ENCODE measurements at places on chromosomes 5 and 9.

DNA sequence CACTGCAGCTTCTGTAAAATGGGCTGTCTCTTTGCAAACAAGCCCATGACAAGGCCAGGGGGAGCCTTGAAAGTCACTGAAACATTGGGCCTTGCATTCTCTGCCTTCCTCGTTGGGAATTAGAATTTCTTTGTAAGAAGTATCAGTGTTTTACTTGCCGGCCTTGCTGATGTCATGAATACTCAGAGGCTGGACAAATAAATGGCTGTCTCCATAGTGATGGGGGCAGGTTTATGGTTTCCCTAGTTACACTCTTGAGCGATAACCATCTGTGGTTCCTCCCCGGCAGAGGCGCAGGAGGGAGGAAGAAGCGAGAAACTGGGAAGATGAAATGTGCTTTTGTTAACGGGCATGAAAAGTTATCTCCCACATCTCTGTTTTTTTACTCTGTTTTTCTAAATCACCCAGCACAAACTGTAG, 272.7 kb upstream of the PANK3 start:
- DNase-seq: peak; percentile 27

DNA sequence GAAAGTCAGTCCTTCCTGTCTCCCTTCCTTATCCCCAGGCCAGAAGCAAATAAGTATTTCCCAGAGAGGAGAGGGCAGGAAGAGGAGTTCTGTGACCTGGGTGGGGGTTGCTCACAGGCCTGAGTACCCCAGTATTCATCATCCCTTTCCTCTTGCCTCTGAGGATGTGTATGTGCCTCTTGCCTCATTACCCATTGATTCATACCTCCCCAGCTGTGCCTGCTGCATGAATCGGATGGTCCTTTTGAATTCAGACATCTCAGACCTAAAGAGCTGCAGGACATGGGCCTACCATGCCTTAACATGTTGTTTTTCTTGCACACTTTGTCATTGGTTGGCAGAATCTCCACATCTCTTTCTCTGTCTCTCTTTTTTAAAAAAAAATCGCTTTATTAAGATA, 112.8 kb upstream of the SHB start:
- no peak for DNase-seq

GRCh38 chr9:88537761-88538091, 2.7 kb downstream of the NXNL2 start:
- peak; percentile 81 for DNase-seq

DNA sequence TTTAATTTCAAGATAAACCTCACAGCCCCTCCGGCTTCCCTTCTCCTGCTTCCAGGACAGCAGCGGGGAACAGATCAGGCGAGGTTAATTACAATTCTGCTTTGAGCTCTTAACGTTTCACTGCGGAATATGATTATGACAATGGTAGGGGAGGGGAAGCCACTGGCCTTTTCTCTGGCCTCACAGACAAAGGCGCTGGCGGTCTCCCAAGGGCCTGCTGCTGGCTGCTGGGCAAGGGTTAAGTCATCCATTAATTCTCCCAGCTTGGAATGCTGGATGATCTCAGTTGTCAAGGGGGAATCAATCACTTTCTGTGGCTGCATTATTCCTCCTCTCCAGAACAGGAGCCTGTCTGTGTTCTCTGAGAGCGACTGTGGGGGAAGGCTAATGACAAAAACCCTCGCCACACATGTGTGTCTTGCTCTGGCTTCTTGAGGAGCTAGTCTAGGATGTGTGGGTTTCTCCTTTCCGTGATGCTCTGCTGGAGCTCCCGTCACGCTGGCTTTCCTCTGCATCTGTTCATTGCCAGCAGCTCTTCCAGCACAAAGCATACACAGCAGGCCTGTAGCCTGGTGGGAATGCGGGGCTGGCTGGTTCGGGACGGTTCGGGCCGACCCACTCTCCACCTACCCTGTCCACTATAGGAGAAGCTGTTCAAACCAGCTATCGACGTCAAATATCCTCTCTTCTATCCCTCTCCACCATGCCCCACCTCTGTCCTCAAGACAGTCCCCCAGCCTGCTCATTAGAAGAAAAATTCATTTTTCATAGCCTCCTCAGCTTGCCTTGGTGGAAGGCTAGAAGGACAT, 82.8 kb downstream of the DCP2 start:
- DNase-seq: no peak

- no peak for DNase-seq
Observed at GRCh38 chr9:99142275-99142674, 37.4 kb downstream of the TGFBR1 start.

DNA sequence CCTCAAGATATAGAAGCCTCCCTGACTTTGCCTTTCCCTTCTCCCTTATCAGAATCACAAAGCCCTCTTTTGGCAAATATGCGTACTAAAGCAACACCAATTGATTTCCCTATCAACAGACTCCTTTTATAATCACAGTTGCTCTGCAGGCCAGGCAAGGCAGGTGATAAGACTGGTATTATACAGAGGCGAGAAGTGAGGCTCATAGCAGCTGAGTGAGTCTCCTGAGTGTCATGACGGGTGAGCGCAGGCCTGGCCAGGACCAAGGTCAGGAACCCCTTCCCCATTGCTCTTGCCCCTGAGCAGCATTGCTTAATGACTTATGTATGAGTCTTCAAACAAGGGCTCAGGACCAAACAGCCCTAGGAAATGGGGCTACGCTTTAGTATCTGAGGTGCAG, 70.8 kb downstream of the FBXO38 start:
- DNase-seq: no peak

GRCh38 chr5:153960269-153961215, 78.2 kb downstream of the FAM114A2 start:
- peak; percentile 3 for DNase-seq

- no peak for DNase-seq
Observed at GRCh38 chr5:160075073-160075472, 44.2 kb downstream of the PWWP2A start.

DNA sequence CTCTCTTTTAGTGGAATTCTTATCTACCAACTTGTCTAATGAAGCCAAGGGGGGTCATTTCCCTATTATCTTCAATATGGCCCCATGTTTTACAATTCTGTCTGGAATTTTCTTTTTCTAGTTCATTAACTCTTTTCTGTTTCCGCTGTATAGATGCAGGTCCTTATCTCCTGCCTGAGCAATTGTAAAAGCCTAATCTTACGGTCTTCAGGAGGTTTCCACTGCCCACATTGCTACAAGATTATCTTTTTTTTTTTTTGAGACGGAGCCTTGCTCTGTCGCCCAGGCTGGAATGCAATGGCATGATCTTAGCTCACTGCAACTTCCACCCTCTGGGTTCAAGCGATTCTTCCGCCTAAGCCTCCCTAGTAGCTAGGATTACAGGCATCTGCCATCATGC, 132.3 kb downstream of the UNC13B start:
- DNase-seq: no peak

- DNase-seq: no peak
Observed at GRCh38 chr5:56106837-56107236, 112.1 kb upstream of the IL6ST start.

DNA sequence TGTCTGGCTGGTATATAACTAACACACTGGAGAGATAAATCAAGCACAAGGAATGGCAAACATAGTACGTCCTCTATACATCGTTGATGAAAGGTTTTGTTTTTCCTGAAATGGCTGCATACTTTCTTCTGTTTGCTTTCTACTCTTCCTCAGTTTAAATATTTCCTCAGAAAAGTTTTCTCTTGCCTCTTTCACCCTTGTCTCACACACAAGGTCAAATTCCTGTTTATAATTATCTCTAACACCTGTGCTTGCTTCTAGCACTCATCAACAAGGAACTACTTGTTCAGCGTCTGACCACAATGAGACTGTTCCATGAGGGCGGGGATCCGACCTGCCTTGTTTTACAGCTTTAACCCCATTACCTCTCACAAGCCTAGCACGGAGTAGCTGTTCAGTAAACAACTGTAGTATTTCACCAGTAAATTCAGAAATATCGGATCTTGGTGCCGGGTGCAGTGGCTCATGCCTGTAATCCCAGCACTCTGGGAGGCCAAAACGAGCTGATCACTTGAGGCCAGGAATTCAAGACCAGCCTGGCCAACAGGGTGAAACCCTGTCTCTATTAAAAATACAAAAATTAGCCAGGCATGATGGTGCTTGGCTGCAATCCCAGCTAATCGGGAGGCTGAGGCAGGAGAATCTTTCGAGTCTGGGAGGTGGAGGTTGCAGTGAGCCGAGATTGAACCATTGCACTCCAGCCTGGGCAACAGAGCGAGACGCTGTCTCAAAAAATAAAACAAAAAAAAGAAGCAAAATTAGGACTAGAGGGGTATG, 37.0 kb downstream of the NR6A1 start:
- no peak for DNase-seq

DNA sequence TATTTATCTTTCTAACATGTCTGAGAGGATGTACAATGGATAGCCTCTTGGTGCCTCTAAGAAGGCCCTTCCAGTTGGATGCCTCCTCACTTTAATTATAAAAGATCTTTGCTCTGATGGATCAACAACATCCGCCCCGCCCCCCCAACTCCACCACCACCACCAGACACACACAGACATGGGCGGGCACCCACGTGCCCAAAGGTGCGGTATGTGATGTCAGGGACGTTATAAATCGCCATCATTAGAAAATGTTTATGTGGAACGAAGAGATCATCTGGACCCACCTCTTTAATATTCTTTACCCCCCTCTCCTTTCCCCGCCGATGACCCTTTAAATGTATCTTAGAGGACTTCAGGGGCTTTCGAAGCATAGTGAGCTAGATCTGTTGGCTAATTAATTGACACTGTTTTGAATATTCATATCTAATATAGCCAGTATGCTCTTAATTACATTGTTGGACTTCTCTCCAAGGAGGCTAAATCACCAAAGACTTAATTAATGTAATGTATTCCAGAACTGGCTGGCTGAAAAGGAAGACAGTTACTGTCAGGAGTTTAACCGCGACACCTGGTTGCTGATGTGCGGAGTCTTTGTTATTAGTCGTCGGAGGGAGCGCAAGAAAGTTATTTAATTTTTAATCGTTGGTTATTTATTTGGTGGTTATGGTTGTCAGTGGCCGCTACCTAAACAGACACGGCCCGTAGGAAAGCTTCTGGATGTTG, 6.1 kb upstream of the FOXB2 start:
- DNase-seq: no peak

DNA sequence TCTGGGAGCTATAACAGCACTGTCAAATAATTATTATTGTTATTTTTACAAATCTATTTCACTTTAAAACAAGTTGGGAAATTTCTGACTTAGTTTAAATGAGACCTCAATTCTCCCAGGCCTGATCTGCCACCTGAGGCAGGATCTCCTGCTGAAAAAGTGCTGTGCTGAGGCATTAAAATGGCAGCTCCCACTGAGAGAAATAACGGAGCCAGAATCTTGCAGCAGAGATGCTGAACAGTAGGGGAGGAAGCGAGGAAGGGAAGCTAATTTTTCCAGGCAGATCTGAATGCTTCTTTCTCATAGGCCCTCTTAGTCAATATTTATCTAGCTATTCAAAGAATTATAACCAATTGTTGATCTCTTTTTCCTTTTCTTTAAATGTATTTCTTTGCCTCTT, 196.3 kb downstream of the ZNF462 start:
- DNase-seq: no peak

DNA sequence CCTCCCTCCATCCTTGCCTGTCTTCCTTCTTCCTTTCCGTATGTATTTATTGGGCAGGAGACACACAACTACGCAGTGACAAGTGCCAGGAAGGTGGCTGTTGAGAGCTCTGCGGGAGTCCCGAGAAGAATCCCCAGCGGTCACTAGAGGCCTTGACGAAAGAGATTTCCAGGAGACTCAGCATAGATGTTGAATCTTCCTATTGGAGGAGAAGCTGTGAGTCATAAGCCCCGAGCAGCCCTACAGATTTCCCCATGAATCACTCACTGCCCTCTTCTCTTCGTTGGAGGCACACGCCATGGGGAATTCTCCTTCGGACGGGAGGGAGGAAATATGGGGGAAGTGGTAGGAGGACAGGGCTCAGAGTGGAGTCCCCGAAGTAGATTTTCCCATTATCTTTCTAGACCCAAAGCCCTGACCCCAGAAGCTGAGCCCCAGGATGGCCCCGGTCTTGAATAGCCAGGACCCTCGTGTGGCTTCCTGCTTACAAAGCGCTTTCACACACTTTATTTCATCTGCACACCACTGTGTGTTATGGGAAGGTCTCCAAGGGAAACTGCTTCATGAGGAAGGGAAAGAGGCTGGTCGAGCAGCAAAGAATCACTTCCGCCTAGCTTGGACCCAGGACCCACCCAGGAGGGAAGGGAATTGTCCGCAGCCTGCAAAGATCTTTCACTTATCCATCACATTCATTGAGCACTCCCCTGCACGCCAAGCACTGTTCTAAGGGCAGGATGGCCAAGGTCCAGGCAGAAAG, 12.7 kb downstream of the DUSP1 start:
- peak; percentile 97 for DNase-seq

GRCh38 chr5:99010294-99010693, 81.5 kb upstream of the CHD1 start:
- no peak for DNase-seq

- DNase-seq: no peak
Observed at GRCh38 chr5:14521748-14522147, 59.8 kb upstream of the OTULINL start.

DNA sequence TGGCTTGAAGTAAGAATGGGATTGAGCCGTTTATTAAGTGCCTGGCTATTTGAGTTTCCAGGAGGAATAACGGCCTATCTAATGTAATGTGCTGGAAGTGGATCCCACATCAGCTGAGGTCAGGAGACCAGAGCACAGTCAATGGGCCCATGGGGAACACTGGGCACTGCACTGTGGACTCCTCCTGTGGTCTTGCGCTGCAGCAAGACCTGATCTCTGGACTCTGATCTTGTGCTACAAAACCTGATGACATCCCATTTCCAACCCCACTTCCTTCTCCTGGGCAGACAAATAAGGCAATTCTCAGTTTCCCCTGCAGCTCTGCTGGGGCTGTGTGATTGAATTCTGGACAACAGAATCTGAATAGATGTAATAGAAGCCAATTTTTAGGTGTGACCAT, 151.7 kb upstream of the ADCY2 start:
- no peak for DNase-seq

DNA sequence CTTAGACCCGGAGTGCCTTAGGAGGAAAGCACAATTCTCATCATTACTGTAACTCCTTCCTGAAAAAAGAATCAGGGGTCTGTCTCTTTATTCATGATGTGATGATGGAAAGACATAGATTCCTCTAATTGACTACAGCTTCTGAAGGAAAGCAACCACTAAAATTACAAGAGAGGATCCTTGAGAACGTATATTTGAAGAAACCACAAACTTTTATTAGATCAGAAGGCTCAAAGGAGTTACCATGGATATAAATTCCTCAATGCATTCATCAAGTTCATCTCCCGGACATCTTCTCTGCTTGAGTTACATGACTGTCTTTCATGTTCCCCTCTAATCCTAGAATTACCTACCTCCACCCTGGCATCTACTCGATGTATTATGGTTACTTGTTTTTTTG, 104.1 kb upstream of the PAPPA start:
- DNase-seq: no peak

- peak; percentile 33 for DNase-seq
Observed at GRCh38 chr5:132487841-132488555, 2.6 kb downstream of the IRF1 start.

- DNase-seq: no peak
Observed at GRCh38 chr5:31113101-31113500, 80.4 kb upstream of the CDH6 start.

- DNase-seq: peak; percentile 59
Observed at GRCh38 chr9:14616188-14616982, 76.8 kb downstream of the ZDHHC21 start.
